ENCODE measurements at places on chromosomes 6 and 20.
A peak's percentile ranks its signal among the peaks of the same experiment; 100 is the strongest.

DNA sequence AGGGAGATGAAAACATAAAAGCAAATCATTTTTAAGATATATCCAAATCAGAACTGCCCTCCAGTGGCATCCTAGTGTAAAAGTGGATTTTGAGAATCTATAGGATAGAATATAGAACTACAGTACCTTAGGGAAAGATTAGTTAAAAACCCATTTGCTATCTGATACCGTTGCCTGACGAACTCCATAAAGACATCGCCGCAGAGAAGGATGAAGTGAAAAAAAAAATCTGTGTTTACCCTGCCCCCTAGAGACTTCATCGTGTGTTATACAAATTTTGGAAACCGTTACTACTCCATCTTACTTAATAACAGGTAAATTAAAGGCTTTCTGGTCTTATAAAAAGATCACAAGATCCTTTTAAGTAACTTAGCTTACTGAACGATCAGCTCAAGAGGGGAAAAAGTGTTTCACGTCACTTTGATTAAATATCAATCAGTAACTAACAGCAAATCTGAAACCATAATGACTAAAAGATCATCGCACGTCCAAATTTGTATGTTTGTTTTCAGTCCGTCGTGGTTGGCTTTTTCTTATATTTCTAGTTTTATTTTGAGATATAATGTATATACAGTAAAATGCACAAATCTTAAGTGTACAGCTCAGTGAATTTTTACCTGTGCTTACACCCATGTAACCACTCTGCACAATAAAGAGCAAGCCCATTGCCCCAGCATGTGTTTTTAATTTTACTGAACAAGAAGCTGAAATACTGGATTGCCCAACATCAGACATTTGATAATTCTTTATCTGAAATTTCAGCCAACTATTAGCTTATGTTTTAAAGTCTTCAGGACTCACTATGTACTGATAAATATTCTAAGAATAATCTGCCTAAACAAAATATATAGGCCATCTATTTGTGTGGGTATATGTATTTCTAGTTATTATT, 881 bp upstream of the MCM3 start:
- no peak for DNase-seq

DNA sequence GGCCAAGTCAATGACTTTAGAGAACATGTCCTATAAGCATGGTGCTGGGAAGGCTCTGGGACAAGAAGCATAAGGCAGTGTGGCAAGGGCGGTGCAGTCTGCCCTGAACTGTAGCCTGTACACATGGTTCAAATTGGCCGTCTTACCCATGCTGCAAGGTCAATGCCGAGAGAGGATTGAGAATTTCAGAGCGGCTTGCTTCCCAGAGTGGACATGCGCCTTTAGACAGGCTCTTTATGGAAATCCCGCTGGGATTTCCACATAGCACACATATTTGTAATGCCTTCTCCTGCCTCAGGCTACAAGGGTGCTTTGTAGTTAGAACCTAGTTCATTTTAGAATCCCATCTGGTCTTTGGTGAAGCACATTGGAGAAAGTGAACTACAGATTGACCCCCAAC, 36.1 kb upstream of the CEP162 start:
- no peak for DNase-seq

DNA sequence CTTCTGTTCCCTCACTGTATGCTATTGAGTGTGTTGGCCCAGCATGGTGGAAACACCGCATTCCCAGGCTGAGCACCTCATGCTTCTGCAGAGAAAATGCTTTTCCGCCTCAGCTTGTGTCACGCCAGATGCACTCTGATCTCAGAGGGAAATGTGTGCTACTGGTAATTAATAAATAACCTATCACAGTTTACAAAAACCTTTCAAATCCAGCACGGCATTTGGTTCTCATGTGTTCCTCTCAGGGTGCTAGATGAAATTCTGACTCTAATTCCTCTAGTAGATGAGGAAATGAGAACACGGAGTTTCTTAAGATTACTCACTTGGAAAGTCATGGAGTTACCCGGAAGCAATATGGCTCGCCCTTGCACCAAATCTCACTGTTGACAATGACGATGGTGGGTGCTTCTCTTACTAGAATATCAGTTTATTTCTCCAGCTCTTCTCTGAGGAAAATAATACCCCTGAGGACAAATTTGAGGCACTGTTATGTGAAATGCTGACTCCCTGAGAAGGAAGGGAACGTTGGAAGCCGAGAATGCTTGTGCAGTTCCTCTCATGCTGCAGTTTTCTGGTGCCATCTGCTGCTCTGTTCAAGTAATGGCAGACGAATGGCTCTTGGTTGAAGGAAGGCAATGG, 116.6 kb downstream of the RNF144B start:
- DNase-seq, result peak; percentile 86

DNA sequence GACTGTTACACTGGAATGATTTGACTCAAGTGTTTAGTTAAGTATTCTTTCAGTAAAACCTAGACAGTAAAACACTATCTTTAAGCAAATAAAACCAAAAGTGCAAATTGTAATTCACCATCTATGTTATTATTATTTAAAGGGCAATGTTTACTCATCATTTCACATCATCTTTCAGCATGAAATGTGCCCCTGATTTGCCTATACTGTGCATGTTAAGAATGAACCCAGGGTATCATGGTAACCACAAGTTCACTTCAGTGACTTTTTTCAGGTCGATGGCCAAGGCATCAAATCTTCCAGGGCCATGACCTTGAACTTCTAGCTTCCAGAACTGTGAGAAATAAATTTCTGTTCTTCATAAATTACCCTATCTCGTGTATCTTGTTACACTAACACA, 2.1 kb upstream of the HLA-DOB start:
- DNase-seq, result no peak

- DNase-seq, result no peak
These were observed 43.1 kb downstream of the SUN5 start for GRCh38 chr20:32960849-32961731.

DNA sequence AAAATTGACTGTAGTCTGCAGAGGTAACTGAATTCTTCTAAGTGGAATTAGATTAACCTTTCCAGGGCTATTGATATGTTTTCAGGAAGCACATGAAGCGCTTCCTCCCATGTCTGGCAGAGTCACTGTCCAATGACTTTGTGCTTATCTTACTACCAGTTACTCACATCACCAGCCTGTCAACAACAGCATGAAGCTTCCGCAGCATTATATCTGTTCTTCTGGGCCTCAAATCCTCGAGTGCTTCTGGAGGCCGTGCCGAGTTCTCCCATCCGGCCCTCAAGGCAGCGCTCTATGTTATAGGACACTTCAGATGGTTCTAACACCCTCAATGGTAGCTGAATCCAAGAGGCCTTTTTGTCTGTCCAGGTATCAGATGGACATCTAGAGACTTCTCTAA, 33.2 kb downstream of the PSMG4 start:
- no peak for DNase-seq

GRCh38 chr6:29970711-29971110, 28.4 kb downstream of the HLA-A start:
- no peak for DNase-seq

GRCh38 chr6:4055420-4056041, 23.4 kb downstream of the FAM217A start:
- peak; percentile 51 for DNase-seq

DNA sequence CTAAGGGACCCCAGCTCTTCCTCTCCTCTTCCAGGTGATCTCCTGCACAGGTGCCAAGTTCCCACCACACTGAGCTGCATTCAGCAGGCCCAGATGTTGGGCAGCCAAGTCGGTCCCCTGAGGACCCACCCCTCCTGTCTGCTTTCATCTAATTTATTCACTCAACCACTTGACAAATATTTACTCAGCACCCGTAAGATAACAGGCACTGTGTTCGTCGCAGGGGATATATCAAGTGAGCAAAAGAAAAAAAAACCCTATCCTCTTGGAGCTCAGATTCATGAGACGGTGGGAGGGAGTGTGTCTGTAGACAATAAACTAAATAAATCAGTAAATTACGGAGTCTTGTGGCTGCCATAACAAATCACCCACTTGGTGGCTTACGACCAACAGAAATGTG, 143.6 kb downstream of the MRPL14 start:
- DNase-seq, result no peak

- no peak for DNase-seq
These were observed 67.9 kb downstream of the GCLC start for GRCh38 chr6:53476964-53477363.

DNA sequence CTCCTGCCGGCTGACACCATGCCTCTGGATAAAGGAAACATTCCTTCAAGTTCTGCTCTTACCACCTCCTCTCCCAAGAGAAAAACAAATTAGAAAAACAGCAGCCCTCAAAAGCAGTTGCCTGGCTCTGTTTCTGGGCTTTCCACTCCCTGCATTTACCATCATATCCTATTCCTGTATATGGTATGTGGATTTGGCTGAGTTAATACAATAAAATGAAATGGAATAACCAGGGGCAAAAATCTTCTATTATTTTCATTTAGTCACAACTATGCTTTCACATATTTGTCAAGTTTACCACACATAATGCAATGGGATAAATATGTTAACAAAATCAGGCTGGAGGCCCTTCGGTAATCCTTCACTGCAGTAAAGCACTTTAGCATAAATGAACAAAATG, 34.3 kb downstream of the COL12A1 start:
- peak; percentile 25 for DNase-seq

DNA sequence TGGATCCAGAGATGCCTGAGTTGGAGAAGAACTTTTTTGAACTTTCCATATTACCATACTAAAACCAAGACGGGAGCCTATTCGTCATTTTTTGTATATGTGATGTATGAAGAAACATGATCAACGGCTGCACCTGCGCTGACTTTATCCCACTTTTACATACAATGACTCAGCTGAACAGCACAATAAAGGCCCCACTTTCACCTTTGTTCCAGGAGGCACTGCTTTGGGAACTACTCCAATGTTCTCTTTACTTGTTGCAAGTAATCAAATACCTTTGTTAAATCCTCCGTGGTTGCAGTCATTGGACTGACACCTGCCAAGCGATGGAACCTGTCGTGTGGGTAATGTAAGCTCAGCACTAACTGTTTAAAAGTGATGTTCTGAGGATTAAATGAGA, 17.3 kb upstream of the BTN3A2 start:
- no peak for DNase-seq

Data from tongue (tissue), 3 donors.